ENCODE measurements at places on chromosomes 2 and 18. TPM values are rescaled to one million over a fixed set of nuclear protein-coding genes. Genes with fewer than 3 reads are reported as not detected.

DNA sequence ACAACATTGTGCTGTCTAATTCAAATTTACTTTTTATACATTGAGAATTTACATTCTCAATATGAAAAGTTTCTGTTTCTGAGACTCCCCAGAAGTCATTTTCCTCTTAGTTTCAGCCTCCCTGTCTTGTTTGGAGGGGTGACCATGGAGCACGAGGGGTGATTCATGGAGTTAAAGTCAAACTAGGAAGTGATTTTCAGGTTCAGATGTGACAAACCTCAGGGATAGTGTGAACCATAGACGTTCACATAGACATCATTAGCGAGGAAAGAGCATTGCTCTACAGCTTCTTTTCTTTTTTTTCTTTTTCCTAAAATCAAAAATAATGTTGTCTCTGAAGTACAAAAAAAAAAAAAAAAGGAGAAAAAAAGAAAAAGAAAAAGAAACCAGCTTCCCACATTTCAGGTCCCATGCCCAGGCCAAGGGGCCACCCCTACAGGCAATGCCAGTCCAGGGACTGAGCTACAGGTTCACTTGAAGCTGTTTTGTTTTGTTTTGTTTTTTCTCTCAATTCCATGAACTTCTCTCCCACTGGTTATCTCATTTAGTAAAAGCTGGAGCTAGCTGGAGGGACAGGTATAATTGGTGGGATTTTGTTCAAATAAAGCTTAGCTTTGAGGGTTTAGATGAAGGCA lies 18.1 kb upstream of the LCLAT1 start:
- no peak for DNase-seq

Gene FAM237A
- total RNA-seq: not detected

Gene XDH
- total RNA-seq: 28.1 TPM

Gene GCA
- total RNA-seq: 7.5 TPM

Gene KIAA2012
- not detected for total RNA-seq

Gene LCT
- total RNA-seq: not detected

Gene ZNF2
- total RNA-seq: 2.5 TPM

Gene CCDC148
- total RNA-seq: not detected

GRCh38 chr2:170189757-170190156 lies 11.8 kb downstream of the MYO3B start:
- DNase-seq: no peak

Gene FARP2
- 96.5 TPM for total RNA-seq

Gene TXNDC2
- total RNA-seq: 0.27 TPM

Gene ABCG5
- total RNA-seq: not detected

GRCh38 chr2:172081221-172082022 lies 3.9 kb upstream of the DLX1 start:
- no peak for DNase-seq

Gene PPP1R1C
- total RNA-seq: not detected

Gene UGT1A9
- total RNA-seq: 4.6 TPM

Gene CHRNA1
- 2.6 TPM for total RNA-seq

GRCh38 chr2:135657806-135658582 lies 83.7 kb upstream of the UBXN4 start:
- DNase-seq: no peak

Gene TMEM182
- total RNA-seq: not detected

DNA sequence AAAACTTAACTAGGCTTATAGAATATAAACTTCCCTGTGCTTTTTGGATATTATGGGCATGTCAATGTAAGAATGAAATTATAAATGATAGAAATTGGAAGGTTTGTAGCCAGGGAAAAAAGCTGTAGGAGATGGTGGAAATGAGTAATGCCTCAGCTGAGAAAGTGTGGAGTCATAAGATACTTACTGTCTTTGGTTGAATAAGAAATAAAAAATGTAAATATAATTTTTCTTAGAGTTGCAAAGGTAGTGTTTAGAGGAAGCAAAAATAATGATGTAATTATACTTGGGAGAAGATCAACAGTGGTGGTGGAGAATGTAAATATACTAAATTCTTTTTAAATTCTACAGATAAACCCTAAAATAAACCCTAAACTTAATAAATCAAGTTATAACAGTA lies 26.2 kb upstream of the RND3 start:
- DNase-seq: no peak

- DNase-seq: peak; percentile 53
Measured at GRCh38 chr2:218806346-218806978, 24.5 kb downstream of the CYP27A1 start.

GRCh38 chr2:109507217-109507616 lies 106.5 kb downstream of the SEPTIN10 start:
- no peak for DNase-seq

Gene PXDN
- 15.4 TPM for total RNA-seq

DNA sequence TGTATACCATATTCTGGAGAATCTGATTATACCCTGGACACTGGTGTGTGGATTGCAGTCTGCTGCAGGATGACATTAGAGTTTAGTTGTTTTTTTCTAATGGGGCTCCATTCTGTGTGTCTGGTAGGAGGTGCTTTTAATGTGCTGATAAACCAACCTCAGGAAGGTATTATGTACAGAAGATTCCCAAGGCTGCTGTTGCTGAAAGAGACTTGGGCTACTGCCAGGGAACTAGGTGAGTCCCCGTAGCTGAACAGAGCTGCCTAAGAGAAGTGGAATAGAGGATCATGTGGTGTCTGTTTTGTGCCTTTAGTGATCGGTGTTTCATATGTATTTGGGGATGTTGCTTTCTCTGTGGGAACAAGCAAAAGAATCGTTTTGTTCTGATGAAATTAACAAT lies 16.5 kb downstream of the SPATA3 start:
- DNase-seq: no peak

GRCh38 chr18:48138210-48138609 lies 207.8 kb upstream of the SMAD2 start:
- no peak for DNase-seq

DNA sequence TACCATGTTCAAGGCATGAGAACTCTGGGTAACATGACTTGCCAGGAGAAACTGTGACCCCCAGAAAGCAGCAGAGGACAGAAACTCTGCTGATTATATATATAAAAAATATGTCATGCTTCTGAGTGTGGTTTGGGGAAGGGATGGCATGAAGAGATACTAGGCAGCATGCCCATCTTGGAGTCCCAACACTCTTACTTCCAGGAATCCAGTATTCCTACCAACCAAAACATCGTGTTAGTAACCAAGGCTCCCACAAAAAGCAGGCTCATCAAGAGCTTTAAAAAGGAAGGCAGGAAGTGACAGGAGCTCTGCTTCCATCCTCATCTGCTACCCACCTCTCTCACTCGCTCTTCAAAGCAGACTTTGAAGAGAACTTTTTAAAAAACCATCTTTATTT lies 31.6 kb upstream of the TWIST2 start:
- DNase-seq: no peak

DNA sequence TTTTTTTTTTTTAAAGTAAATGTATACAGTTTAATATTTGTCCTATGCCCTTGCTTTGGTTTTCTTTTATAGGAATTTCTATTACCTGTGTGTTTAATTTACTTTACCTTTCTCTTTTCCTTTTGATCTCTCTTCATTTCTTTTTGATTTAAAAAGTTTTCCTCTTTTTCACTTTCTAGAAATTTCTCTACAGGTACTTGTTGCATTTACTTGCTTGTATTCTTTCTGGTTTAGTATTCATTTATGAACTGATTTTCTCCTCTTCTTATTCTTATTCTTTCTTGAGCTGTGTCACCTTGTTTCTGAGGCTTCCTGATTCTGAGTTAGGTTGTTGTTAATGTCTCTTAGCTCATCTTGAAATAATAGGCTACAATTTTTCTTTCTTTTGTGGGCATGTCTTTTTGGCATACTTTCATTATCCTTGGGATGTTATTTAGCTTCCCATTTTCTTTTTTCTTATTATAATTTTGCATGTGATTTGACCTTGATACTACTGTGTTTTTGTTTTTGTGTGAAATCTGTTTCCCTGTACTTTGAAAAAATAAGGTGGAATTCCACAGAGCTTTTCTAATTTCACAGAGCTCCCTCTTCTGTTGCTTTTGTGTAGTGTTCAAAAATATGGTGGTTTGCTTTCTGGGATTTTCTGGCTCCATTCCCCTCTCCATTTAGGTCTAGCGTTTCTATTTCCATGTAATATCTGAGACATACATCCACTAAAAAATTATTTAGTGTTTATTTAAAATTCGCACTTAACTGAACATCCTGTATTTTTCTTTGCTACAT lies 25.5 kb upstream of the ALMS1 start:
- no peak for DNase-seq

GRCh38 chr2:216283038-216283900 lies 89.0 kb downstream of the MARCHF4 start:
- no peak for DNase-seq

DNA sequence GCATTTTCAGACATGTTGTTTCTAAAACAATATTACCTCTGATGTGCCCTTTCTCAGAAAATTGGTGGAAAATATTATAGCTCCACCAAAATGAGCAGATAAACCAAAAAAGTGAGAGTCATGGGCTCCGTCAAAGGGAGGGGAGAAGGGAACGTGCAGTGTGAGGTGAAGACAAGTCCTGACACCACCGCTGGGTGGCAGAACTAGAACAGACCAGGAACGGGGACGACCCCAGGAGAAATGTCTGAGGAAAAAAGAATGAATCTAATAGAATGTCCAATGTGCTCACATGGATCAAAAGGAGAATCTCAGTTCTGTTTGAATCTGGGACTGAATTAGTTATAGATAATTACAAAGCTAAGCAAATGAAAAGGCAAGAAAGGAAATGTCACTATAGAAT lies 22.6 kb upstream of the BCL2 start:
- DNase-seq: no peak

- no peak for DNase-seq
Measured at GRCh38 chr2:28224648-28225472, 167.8 kb upstream of the FOSL2 start.

GRCh38 chr2:62685256-62685655 lies 20.3 kb upstream of the EHBP1 start:
- DNase-seq: no peak

DNA sequence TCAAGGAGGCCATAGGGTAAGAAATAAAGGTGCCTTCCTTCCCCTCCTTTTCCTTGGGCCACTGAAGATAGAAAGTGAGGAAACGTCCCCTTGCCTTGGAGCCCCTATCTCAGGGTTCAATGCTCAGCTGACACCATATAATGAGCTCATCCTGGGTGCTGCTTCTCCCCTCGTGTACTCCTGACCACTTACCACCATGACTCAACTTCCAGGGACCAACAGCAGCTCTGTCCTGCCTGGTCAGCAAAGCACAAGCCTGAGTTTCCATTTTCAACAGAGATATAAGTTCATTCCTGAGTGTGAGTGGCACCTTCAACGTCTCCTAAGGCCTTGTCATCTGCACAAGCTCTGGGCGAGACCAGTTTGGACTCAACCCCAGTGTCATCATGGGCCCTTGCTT lies 151.2 kb downstream of the CAPN13 start:
- DNase-seq: no peak

- no peak for DNase-seq
Measured at GRCh38 chr2:150462770-150463169, 24.7 kb downstream of the RND3 start.

DNA sequence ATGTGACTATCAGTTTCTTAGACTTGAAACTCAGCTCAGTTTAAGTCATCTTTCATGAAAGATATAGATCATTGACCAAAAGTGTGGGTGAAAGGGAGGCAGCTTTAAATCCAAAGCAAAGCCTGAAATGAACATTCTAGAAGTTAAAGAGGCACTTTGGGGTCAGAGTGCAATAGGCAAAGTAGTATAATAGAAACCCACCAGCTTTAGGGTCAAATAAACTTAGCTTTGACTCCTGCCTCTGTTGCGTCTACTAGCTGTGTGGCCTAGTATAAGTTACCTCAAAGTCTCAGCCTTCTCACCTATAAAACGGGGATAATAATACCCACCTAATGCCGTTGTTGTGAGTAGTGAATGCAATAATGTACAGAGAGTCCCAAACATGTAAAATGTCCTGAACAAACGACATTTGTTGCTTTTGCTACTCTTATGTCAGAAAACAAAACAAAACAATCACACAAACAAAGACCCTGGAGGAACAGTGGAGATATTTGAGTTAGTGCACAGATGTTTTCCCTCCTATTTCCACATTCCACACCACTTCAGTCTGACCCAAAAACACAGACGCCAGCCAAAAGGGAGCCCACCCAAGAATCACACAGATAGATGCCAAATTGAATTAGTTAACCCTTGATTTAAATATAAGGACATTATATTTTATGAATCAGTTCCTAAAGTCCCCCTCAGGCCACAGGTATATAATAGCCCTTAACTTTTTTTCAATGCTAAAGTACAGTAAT lies 657.0 kb downstream of the ARHGAP15 start:
- DNase-seq: no peak

DNA sequence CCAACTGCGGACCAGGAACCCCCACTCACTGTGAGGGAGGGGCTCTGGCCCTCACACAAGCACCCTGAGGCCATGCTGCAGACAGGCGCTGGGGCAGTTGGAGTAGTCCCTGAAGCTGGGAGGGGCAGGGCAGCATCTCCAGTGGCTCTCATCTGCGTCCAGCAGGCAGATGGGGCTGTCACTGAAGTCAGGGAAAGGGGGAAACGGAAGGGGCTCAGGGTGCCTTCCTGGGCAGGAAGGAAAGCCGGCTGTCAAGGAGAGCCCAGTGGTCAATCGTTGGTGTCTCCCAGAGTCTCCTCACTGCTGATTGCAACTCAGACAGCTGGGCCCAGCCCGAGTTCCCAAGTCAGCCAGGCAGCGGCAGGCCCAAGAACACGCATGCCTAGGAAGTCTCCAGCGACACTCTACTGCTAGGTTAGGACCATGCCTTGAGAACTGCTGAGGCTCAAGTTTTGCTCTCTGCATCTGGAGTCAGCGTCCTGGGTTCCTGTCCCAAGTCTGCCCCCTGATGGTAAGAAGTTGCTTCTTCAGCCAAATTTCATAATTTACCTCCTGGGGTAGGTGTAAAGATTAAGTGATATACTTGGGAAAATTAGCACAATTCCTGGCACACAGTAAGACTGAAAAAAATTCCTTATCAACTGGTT lies 27.4 kb upstream of the NMUR1 start:
- DNase-seq: peak; percentile 50

GRCh38 chr18:9079818-9080528 lies 22.5 kb upstream of the NDUFV2 start:
- no peak for DNase-seq

- DNase-seq: no peak
Measured at GRCh38 chr2:207328944-207329386, 163.2 kb upstream of the KLF7 start.

DNA sequence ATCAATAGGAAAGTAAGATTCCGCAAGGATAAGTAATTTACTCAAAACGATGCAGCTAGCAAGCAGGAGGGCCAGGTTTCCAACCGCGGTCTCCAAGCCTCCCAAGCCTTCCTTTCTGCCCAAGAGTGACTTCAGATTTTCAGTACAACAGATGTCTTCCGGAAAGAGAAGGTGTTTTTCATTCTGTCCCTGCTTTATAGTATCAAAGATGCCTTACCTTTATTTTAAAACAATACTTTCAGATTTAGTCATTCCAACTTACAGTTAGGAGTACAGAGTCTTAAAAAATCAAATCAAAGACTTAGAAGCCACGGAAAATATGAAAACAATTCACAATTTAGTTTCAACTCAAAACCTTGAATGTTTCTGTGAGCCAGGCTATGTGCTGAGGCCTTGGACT lies 43.6 kb downstream of the CYB5A start:
- DNase-seq: no peak

- DNase-seq: no peak
Measured at GRCh38 chr2:156038021-156038420, 294.5 kb downstream of the NR4A2 start.
